Stimulated activated CD8-positive, alpha-beta memory T cell treated with anti-CD3 and anti-CD28 coated beads, Interleukin-4, amount 100 ng/mL, for 4 hours (primary cell): ENCODE measurements at places on chromosomes 5 and 9.

- no peak for DNase-seq
Observed at GRCh38 chr5:96004087-96004486, 42.4 kb upstream of the ELL2 start.

DNA sequence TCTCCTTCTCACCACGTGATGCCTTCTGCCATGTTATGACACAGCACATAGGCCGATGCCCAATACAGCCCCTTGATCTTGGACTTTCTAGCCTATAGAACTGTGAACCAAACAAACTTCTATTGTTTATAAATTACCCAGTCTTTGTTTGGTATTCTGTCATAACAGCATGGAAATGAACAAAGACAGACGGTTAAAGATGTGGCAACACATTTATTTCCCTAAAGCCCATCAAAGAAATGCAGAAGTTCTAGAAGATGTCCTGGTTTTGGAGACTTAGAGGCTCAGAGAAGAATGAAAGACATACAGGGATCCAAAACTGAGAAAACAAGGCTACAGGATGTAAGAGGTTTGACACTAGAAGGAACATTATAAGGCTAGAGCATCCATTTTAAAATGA is 600.8 kb upstream of the DAB2 start:
- no peak for DNase-seq

GRCh38 chr5:136155761-136156160 is 23.1 kb downstream of the SMAD5 start:
- DNase-seq, result no peak

GRCh38 chr9:94441796-94442195 is 113.1 kb upstream of the PCAT7 start:
- DNase-seq, result no peak

DNA sequence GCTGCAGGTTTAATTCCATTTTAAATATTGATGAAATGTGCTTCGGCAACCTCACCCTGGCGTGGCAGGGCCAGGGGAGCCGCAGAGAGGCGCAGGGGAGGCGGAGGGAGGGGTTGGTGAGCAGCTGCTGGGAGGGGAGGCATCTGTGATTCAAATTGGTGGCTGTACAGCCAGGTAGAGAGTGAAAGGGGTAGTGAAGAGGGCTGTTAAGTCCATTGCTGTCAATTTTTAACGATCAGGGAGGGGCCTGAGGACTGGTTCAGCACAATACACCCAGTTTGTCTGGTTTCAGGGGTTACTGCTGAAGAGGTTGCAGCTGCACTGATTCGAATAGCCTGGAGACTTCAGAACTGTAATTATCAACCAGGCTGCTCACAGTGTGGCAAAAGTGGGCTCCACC is 31.3 kb downstream of the LHX6 start:
- no peak for DNase-seq

- DNase-seq, result peak; percentile 40
Observed at GRCh38 chr9:35114113-35114839, 1.4 kb downstream of the ATOSB start.

GRCh38 chr5:10627160-10627701 is 63.4 kb downstream of the ANKRD33B start:
- no peak for DNase-seq

DNA sequence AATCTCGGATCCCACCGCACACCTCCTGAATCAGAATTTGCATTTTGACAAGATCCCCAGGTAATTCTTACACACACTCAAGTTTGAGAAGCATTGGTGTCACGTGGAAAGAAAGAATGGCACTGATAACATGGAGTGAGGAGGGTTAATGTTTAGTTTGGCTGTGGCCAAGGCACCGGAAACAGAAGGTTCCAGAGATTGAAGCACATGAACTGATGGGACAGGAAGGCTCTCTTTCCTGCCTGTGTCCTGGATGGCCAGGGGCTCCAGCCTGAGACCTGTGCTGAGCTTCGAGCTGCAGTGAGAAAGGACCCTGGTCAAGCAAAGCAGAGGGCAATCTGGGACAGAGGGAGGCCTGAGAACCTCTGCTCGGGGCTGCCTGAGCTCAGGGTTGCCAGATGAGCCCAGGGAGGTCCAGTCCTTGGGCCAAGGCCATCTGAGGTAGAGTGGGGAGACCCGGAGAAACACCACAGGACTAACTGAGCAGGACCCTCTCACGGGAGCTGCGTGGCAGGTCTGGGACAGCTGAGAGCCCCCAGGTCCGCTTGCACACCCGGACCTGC is 27.3 kb downstream of the AFAP1L1 start:
- DNase-seq, result no peak

DNA sequence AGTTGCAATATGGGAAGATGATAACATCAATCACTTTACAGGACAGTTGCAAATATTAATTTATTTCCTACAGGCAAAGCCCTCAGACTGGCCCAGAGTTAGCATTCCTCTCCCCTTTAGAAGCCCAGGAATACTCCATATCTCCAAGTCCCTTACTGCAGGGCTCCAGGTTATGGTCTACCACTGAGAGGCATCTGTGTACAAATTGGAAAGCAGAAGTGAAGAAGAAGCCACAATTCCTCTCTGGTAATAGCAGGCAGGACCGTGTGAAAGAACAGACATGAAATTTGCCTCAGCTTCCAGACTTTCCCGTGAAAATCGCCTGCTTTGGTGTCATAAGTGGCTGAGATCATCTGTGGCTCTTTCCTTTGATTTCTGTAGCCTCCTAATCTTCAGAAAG is 289.6 kb downstream of the GLIS3 start:
- DNase-seq, result no peak

DNA sequence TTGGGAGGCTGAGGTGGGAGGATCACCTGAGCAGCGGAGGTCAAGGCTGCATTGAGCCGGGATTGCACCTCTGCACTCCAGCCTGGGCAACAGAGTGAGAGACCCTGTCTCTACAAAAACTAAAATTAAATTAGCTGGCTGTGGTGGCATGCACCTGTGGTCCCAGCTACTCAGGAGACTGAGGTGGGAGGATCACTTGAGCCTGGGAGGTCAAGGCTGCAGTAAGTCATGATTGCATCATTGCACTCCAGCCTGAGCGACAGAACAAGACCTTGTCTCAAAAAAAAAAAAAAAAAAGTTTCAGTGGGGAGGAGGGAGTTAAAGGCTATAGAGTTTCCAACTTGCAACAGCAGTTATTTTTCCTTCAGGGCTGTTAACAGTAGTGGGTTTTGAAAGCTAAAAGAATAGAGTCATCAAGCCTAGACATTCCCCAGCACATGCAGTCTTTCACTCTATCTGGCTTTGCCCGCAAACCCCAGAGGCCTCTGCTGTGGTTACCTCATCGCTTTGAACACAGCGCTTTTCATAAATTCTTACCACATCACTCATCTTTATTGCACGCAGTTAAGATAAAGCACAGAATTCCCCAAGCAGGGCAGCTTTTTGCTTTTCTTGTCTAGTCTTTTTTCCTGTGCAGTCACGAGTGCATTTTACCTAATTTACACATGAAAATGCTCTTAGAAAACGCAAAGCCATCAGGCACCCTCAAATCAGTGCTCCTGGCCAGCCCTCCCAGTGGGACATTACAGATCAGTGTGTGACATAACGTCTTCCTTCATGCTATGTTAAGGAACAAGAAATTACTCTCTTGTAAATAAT is 8.7 kb upstream of the SLC2A8 start:
- DNase-seq, result peak; percentile 72

DNA sequence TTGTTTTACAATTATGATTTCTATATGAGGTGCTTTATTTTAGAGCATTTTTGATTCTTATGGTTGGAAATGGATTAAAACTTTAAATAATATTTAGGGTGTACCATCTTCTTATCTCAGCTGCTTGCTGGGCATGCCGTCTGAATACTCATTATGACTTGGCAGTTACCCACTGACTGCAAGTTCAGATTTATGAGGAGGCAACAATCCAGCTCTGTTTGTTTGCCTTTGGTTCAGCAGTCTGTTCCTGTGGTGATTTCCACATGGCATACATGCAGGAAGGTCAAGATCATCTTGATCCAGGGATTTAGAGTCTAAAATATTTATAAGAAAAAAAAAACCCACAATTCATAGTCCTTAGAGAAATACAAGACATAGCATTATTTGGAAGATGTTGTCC is 1254.5 kb upstream of the NUDT12 start:
- DNase-seq, result no peak

GRCh38 chr5:177086654-177087397 is at the start of gene FGFR4:
Gene FGFR4 (plus strand): TSS chr5:177086915. CDS start chr5:177089603, 2,688 bp downstream.
- peak; percentile 3 for DNase-seq

DNA sequence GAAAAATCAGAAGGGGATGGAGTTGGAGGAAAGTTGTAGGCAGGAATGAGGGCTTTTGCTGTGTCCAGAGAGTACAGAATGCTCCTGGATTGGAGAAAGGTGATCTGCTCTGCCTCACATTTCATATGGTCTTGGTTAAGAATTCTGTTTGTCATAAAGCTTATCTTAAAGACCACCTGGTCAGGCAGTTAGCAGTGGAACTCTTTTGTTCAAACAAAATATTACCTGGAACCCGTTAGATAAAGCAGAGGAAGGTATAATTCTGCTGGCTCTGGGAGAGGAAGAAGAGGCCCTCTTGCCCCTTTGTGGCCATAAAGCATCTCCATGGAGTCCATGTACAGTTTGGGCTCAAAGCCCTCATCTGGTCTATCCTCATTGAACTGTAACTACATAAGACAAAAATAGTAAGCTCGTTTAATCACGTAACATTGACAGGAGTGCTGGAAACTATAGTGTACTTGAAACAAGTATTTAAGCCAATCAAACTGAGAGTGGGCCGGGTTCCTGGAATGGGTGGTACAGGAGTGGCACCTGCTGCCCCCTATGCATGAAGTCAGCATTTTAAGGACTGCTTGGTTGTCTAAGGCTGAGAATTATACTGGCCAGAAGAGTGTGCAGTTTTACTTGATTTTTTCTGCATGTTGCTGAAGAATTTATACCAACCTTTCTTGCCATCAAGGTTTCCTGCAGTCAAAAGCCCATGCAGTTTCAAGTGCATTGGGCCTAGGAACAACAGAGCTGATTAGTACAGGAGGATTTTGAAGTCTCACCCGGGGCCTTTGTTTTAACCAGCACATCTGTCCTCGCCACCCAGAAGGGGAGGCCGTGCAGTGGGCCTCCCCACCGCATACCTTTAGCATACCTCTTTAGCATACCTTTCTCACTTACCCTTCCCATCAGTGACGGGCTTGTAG is 39.9 kb downstream of the STXBP1 start:
- DNase-seq, result no peak

DNA sequence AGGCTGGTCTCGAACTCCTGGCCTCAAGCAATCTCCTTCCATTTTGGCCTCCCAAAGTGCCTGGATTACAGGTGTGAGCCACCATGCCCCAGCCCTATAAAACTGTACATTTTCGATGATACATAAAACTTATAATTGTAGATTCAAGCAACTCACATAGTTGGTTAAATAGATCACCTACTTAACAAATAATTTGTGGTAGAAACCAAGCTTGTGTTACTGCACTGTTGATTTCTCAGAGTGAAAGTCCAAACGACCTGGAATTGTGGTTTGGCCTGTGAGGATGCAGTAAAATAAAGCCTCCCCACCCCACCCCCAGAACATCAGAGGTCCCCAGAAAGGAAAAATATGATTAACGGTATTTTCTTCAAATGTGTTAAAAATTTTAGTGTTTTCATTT is 92.7 kb downstream of the TRIO start:
- no peak for DNase-seq
